ENCODE measurements at places on chromosomes 16 and 17.

DNA sequence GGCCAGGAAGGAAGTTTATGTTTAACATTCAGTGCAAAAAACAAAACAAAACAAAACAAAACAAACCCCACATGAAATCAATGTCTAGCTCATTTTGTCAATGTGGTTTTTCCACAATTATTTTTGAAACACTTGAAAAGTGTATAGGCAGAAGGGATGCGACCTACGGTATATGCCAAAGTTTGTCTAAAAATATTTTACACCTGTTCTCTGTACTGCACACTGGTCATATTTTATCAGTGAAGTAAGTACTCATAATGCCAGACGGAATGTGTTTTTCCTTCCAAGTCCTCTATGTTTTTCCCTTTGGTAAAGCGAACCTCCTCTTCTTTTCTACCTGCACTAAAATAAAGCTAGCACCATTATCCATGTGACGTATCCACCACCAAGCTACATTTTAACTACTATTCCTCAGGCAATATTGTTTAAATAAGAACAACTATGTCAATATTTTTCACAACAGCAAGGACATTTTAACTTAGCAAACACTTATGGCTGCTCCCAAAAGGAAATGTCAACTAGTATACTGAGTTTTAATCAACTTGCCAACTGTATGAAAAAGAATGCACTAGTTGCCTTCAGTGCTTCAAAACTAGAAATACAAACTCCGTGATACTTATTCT lies 10.3 kb downstream of the TOB1 start:
- DNase-seq: no peak

DNA sequence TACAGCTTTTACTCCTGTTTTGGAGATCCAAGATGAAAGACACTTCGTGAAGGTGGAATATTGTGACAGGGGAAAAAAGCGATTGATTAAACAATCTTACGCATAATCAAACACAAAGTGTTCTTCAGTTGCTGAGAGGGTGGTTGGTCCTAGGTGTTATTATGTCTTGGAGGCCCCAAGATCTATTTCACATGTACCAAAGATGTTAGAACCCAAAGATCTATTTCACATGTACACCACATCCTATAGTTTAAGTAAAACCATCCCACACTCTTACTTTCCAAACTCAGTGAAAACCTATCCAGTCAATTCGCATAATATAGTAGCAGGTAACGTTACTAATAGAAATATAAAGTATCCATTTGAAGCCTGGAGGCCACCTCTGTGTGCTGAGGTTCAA lies 242.6 kb upstream of the MAF start:
- DNase-seq: no peak

DNA sequence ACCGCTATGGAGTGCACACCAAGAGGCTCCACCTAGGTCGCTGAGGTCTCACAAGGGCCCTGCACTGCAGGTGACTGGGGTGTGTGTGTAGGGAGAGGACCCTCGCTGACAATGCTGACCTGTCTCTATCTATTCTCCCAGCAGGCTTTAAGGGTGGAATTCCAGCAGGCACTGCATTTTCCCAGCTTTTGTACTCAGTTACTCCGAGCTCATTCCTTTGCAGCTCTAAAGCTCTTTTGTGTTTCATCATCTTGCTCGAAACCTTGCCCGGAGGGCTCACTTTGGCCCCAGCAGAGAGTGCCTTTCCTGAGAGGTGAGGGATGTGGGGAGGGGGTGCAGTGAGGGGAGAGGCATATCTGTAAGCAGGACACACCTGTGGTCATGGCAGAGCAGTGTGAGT lies 39.3 kb downstream of the SMPD3 start:
- DNase-seq: no peak

DNA sequence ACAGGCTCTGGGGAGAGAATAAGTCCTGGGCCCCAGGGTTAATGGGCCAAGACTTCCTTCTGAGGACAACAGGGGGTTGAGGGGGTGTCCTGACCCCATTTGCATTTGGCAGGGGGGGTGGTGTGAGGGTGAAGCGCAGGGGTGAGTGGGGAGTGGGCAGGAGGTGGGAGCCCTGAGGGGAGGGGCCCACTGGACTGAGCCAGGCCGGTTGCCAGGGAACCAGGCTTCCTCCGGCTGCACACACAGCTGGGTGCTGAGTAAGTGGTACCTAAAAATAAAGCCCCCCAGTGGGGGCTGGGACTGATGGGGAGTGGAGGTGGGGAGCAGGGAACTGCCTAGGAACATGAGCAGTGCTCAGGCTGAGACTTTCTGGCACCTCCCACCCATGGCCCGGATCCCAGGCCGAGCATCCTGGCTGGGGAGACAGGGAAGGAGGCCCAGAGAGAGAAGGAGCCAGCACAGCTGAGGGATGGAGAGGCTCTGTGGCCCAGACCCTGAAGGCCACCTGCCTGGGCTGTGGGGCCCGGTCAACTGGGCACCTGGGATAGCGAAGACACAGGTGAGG lies 7.5 kb upstream of the RASD1 start:
- no peak for DNase-seq

- DNase-seq: no peak
Measured at GRCh38 chr17:57750109-57750871, 5.2 kb upstream of the CCDC182 start.

DNA sequence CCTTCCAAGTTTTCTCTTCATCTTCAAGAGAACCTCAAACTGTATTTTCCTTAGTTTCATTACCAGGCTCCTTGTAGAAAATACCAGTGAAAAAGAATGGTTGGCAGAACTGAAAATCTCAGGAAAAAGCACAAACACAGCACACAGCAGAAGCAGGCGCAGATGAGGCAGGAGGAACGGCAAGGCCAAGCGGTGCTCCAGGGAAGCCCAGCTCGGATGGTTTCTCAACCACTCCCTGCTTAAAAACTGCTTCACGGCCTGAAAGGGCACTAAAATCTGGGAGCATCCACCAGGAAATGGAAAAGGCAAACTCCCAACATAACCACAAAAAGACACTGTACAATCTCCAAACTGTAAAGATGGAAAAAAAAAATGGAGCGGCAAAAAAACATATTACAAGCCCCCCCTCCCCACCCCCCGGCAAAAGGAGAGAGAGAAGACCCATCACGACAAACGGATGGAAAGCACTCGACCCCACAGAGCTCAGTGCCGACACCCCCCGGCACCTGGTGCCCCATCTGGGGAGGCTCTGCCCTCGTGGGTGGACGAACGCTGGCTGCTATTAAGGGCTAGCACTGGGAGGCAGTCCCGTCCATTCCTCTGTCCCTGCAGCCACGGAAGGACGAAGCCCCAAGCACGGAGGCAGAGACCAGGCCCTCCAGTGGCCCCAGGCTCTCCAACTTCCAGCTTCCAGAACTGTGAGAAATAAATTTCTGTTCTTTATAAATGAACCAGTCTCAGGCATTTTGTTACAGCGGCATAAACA lies 127.5 kb downstream of the ZNF778 start:
- peak; percentile 52 for DNase-seq

DNA sequence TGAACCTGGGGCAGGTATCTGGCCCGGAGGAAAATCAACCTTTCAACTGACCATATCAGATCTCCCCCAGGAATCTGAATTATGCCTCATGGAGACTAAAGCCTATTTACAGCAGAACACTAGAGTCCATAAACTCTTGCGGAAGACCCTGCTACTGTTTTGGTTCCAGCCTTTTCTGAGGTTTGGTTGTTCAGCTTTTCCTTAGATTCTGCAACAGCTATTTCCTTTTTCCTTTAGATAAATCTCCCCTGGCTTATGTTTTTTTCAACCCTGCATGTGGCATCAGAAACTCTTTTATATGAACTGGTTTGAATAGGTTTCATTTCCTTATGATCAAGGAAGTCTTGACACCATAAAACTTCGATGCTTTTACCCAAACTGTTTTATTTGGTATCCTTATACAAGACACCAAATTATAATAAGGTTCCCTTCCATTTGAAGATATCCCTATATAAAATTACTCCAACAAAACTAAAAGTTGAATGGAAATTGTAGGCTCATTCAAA lies 13.1 kb downstream of the SPOP start:
- DNase-seq: no peak

DNA sequence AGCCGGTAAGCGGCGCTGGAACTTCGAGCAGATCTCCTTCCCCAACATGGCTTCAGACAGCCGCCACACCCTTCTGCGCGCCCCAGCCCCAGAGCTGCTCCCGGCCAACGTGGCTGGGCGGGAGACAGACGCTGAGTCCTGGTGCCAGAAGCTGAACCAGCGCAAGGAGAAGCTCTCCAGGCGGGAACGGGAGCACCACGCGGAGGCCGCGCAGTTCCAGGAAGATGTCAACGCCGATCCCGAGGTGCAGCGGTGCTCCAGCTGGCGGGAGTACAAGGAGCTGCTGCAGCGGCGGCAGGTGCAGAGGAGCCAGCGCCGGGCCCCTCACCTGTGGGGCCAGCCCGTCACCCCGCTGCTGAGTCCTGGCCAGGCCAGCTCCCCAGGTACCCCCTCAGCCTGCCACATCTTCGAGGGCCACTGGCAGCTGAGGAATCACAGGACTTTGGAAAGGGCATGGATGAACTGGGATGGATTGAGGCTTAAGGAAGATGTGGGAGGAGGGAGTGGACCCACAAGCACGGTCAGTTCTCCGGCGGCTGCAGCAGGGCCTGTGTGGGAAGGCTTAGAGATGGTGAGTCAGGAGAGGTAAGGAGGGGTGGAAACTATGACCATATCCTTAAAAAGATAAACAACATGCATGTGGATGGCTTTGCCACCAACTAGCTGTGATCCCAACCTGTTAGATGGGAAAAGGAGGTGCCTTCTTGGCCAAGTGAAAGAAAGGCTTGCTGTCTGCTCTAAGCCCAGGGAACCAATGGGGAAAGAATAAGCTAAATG lies 3.4 kb upstream of the LLGL2 start:
- no peak for DNase-seq

DNA sequence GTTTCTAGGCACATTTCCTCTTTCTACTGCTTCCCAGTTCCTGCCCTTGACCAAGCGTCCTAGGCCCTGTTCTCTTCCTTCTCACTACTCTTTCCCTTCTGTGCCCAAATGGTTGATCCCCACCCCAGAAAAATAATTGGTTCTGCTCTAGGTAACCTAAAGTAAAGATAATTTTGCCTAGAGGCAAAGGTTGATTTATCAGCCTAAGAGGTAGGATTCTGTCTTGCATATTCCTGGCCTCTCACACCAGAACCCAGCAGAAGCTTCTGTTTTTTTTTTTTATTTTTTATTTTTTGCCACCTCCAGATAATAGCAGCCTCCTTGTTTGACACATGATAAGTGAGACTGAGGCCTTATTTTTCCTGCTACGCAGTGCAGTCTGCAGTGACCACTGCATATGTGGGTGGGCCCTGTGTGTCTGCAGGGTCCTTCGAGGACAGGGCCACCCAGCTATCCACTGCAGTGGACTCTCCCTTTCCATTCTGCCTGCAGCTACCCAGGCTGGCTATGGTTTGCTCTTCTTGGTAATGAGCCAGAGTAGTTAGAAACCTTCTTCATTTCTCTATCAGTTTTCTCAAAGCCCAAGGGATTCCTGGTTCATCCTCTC lies 701 bp downstream of the PIPOX start:
- no peak for DNase-seq

- no peak for DNase-seq
Measured at GRCh38 chr17:55340686-55341085, 75.9 kb downstream of the HLF start.

DNA sequence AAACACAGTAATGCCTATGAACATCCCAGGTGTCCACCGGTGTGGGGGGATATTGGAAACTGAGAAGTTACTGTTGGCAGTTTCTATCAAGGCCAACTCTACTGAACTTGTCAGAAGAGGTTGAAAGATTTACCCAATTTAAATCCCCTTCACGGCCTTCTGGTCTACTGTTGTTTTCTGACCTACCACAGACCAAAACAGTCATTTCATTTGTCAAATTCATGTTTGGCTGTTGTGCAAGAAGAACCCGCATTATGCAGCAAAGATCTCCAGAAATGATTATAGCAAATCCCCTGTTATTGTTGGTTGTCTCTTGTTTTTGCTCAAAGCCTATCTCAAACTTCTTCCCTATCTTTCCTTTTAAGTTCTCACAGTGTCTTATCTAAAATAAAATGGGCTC lies 73.1 kb upstream of the MAF start:
- no peak for DNase-seq

DNA sequence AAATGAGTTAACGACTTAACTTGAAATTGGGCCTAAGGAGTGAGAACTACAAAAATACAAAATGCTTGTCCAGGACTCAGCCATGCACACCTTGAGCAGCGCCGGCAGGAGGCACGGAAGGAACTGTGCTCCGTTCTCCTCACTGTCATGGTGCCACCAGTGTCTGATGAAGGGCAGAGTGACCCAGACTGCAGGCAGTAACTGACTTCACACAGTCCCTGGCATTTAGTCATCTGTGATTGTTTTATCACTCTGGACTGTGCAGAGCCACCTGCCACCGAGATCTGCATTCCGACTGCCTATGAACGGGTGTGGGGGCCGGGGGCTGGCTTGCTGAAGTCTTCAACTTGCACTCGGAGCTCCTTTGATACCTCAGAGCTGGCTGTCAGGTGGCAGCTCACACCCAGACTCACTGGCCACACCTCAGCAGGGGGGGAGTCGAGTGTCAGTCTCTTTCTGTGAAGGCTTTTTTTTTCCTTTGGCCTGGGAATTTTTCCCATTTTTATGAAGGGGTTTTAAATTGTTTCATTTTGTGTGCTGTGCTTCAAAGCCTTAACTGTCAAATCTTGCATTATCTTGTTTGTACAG lies 20.2 kb upstream of the ENDOV start:
- no peak for DNase-seq

- no peak for DNase-seq
Measured at GRCh38 chr16:84283314-84284153, 11.1 kb upstream of the WFDC1 start.

- DNase-seq: no peak
Measured at GRCh38 chr17:32449963-32450362, 5.7 kb downstream of the PSMD11 start.

- DNase-seq: no peak
Measured at GRCh38 chr17:56908001-56908542, 5.8 kb downstream of the TRIM25 start.

- no peak for DNase-seq
Measured at GRCh38 chr17:81489012-81489997, 23.3 kb downstream of the ACTG1 start.

DNA sequence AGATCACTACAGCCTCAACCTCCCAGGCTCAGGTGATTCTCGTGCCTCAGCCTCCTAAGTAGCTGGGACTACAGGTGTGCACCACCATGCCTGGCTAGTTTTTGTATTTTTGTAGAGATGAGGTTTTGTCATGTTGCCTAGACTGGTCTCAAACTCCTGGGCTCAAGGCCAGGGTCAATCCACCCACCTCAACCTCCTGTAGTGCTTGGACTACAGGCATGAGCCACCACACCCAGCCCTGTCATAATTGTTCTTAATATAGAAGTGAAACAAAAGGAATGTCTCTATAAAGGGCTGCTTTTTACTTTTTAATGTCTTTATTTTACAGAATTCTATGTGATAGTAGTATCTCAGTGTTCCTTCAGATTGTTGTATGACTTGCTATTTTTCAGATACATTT lies 345.2 kb upstream of the TBX2 start:
- DNase-seq: no peak

- DNase-seq: no peak
Measured at GRCh38 chr16:16184594-16184993, 38.7 kb downstream of the ABCC6 start.

DNA sequence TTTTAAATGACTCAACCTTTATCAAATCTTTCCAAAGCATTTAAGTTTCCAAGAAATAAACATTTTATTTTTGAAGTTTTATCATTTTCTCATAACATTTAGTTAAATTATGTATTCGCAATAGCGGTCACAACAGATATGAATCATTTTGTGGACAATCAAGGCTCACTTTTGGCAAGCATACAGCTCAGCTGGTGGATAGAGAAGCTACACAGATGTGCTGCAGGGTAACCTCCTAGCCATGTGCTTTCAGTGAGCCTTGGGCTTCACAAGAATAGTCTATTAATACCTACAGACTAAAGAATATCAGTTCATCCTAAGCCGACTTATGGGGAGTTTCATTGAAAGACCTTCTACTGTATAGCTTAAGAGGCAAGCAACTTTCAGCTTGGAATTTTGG lies 144.8 kb downstream of the MRTFB start:
- DNase-seq: no peak

All from AG20443 (cell line).